ENCODE measurements at places on chromosomes 7 and 10.
A peak's percentile ranks its signal among the peaks of the same experiment; 100 is the strongest.

DNA sequence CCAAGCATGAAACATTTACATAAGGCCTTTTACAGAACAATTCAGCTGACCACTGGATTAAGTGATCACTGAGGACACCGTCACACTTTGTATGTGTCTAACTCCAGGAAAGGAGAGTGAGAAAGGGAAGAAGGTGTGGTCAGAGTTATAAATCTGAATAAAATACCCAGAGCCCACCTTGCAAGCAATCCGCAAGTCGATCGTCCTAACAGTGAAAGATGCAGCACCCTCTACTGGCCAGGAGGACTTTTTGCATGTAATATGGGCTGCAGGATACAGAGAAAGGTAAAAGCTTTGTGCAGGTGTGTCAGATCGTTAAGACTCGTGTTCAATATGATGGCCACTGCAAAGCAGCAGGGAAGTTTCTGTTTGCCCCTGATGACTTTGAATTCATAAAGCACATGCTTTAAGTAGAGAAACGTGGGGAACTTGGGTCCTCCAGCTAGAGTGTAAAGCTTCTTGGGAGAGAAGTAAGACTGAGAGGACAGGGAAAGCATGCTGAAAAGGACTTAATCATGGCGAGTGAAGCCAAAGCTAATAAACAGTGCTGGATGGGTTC, 68.5 kb upstream of the BMPER start:
- no peak for DNase-seq

GRCh38 chr7:122257056-122257455, 47.5 kb downstream of the FEZF1 start:
- no peak for DNase-seq

DNA sequence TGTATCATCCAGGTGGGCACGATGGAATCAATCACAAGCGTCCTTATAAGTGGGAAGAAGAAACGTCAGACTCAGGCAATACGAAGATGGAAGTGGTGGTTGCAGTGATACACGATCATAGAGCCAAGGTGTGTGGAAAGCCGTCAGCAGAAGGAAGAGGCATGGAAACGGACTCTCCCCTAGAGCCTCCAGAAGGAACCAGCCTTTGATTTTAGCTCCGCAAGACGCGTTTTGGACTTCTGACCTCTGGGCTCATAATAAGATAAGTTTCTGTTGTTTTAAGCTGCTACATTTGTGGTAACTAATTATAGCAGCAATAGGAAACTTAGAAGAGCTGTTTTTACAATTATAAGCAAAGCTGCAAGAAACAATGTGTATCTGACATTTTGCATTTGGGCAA, 14.8 kb downstream of the FANK1 start:
- DNase-seq, result no peak

GRCh38 chr7:148941598-148942275, 57.6 kb upstream of the EZH2 start:
- DNase-seq, result peak; percentile 64
